ENCODE measurements at places on chromosomes 5 and 9. TPM values are rescaled to one million over a fixed set of nuclear protein-coding genes. Genes with fewer than 3 reads are reported as not detected.

Gene TPRN
- 1.1 TPM for total RNA-seq

Gene ACOT12
- total RNA-seq: not detected

Gene MYMK
- not detected for total RNA-seq

Gene PCDHGA2
- total RNA-seq: 7.0 TPM

Gene MXD3
- total RNA-seq: 72.9 TPM

Gene PLAC8L1
- not detected for total RNA-seq

Gene SKIC3
- 70.9 TPM for total RNA-seq

All from RPMI7951 (cell line).